ENCODE measurements at places on chromosomes 13 and 19.

- no peak for DNase-seq
Measured at GRCh38 chr19:6707011-6707657, 13.3 kb downstream of the C3 start.

GRCh38 chr13:33208290-33209220 lies 77.0 kb downstream of the STARD13 start:
- no peak for DNase-seq

DNA sequence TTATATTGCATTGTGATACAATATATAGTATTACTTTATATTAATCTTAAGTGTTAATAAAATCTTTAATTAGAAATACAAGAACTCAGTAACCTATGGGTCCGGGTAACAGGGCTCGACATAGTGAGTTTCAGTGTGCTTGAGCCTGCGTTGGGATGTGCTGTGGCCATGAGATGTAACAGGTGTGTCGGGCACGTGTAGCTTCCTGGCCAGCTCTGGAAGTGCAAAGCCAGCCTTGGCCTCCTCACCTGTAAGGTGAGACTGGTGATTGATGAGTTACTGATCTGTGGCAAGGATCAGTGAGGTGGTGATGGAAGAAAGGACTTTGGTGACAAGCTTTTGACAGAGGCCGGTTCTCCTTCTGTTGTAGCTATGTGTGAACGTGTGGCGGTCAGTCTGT lies 19.2 kb downstream of the ATP4B start:
- peak; percentile 35 for DNase-seq

DNA sequence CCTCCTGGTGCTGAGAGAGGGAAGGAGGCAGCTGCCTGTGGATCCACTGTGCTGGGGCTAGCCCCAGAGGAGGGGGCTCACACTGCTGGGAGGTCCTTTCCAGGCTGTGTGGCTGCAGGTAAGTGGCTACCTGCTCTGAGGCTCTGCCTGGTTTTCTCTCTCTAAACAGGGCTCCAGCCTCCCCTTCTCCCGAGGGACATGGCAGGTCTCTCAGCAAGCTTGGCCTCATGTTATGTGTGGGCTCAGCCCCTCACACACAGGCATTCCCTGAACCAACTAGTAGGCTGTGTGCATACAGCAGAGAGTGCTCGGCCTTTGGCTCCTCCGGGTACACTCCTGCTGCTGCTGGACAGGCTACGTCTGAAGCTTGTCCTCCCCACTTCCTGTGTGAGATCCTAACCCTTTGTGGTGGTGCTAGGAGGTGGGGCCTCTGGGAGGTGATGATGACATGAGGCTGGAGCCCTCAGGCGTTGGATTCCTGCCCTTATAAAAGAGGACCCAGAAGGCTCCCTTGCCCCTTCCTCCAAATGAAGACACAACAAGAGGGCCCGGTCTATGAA lies 4.2 kb downstream of the ZNF835 start:
- DNase-seq = no peak

DNA sequence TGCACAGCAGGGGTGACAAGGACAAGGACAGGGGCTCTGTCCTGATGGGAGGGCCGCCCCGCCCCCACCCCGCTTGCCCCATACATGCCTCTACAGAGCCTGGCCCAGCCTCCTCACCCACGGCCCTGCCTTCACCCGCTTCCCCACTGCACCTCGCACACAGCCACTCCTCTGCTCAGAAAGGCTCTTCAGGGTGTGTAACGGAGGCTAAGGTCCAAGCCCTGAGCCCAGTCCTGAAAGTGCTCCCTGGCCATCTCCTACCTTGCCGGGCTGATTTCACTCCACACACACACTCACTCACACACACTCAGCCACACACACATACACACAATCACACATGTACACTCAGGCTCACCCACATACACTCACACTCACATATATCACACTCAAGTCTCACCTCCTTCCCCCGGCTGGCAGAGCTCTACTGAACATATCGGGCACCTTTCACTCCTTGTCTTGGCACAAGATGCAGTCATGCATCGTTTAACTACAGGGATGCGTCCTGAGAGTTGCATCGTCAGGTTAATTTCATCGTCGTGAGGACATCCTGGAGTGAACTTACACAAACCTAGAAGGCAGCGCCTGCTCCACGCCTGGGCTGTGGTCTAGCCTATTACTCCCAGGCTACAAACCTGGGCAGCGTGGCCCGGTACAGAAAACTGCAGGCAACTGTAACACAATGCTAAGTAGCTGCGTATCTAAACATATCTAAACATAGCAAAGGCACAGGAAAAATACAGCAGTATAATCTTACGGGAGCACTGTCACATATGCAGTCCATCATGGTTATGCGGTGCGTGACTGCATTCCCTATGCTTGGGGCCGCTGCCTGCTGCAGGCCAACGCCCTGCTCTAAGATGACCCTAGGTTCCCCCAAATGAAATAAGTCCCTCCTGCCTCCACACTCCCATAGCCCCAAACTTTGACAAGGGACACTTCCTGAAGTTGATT lies 13.1 kb downstream of the EPS15L1 start:
- DNase-seq = no peak

GRCh38 chr19:20513189-20513904 lies 52.2 kb downstream of the ZNF737 start:
- no peak for DNase-seq

GRCh38 chr13:110103534-110103933 lies 203.4 kb downstream of the COL4A1 start:
- no peak for DNase-seq

DNA sequence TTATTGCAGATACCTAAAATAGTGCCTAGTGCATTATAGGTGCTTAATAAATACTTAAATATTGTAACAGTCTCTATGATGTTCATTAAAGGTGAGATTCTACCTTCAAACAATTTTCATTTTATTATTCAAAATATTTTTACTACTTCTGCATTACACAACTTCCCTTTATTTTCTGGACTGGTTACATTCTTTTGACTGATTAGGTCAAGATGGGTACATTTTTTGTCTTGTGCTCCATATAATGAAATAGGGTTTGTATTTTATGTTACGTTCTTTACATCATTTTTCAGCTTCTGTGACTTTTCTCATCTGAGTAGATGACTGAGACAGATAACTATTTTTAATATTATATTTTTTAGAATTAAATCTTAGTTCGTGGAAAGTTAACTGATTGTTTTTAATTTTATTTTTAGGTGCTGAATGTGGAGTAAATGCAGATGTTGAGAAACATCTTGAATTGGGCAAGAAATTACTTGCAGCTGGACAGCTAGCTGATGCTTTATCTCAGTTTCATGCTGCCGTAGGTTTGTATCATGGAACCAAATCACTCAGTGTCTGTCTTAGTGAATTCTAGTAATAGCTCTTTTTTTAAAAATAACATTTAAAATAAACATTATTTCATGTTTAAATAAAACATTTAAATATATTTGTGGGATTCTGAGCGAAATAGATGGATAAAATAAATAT lies 32.0 kb downstream of the DNAJC3 start:
- DNase-seq = no peak

DNA sequence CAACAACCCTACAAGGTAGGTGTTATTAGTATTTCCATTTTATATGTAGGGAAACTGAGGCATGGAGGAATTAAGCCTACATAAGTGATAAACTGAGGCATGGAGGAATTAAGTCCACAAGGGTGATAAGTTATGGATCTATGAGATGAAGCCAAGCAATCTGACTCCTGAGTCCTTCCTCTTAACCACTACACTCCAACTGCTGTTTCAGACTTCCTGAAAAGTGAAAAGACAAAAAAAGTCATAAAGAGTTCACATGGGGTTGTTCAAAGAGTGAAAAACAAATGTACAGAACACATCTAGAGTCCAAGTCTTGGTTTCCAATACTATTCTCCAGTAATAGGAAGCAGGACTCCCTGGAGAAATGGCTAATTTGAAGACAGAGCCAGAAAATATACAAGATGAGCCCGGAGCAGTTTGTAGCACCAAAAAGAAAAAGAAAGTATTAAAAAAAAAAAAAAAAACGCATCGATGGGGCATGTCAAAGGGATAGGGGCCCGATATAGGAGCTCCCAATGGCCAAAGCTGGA lies 12.1 kb downstream of the CRYL1 start:
- no peak for DNase-seq

- peak; percentile 42 for DNase-seq
Measured at GRCh38 chr13:99376924-99377323, 69.7 kb upstream of the GPR183 start.

GRCh38 chr19:15136234-15136954 lies 29.2 kb downstream of the SYDE1 start:
- no peak for DNase-seq

DNA sequence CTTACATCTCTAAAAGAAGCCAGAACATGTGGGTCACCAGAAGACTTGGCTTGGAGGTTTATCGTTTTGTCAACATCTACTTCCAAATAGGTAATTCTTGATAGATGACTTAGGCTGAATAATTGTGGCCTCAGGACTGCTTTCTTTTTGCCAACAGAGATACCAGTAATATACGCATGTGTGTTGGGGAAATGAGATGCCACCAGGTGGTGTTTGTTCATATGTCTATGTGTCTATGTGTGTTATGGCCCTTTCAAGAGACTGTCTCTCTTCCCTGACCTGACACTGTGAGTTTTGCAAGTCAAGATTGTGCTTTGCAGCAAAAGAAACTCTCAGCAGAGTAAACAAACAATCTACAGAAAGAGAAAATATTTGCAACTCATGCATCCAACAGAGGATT lies 31.6 kb upstream of the METTL21C start:
- no peak for DNase-seq

GRCh38 chr13:107347641-107348369 lies 779.9 kb upstream of the ARGLU1 start:
- no peak for DNase-seq

GRCh38 chr13:73428137-73428536 lies 369.3 kb downstream of the KLF5 start:
- no peak for DNase-seq

- DNase-seq = no peak
Measured at GRCh38 chr13:98581971-98582702, 5.2 kb upstream of the STK24 start.

DNA sequence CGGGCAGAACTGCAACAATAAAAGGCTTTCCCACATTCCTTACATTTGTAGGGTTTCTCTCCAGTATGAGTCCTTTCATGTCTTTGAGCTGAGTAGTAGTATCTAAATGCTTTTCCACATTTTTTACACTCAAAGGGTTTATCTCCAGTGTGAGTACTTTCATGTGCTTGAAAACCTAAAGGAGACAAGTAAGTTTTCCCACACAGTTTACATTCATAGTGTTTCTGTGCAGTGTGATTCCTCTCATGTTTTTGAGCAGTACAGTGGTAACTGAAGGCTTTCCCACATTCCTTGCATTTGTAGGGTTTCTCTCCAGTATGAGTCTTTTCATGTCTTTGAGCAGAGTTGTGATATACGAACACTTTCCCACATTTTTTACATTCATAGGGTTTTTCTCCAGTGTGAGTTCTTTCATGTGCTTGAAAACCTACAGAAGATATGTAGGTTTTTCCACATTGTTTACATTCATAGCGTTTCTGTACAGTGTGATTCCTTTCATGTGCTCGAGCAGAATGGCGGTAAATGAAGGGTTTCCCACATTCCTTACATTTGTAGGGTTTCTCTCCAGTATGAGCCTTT lies 47.0 kb downstream of the ZNF44 start:
- no peak for DNase-seq

- DNase-seq = no peak
Measured at GRCh38 chr19:6253954-6254733, 25.6 kb downstream of the MLLT1 start.

DNA sequence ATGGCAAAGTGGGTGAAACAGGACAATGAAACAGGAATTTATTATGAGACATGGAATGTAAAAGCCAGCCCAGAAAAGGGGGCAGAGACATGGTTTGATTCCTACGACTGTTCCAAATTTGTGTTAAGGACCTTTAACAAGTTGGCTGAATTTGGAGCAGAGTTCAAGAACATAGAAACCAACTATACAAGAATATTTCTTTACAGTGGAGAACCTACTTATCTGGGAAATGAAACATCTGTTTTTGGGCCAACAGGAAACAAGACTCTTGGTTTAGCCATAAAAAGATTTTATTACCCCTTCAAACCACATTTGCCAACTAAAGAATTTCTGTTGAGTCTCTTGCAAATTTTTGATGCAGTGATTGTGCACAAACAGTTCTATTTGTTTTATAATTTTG lies 8.6 kb downstream of the CLN5 start:
- DNase-seq = no peak

DNA sequence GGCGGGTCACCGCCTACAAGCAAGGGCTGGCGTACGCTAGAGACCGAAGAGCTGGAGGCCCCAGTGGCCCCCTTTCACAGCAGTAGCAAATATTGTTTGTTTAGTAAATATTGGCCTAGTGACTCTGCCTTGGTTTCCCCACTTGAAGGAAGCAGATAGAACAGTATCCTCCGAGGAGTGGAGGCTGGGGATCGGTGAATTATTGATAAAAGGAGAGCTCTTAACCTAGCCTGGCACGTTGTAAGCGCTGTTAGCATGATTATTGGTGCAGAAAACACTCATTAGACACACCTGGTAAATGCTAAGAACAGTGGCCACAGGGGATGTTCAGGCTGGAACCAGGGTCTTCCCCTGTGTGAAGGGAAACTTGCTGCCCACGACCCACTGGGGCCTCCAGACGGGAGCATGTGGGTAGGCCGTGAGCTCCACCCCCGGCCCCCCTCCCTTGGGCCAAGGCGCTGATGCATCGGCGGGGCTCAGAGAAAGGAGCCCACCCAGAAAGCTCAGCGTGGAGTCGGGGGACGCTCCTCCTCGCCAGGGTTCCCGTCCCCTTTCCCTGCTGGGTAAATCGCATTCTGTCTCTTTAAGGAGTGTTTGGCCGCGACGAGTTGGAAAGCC lies 2.3 kb downstream of the IER2 start:
- DNase-seq = no peak

GRCh38 chr13:71617265-71617664 lies 249.7 kb downstream of the DACH1 start:
- DNase-seq = no peak

DNA sequence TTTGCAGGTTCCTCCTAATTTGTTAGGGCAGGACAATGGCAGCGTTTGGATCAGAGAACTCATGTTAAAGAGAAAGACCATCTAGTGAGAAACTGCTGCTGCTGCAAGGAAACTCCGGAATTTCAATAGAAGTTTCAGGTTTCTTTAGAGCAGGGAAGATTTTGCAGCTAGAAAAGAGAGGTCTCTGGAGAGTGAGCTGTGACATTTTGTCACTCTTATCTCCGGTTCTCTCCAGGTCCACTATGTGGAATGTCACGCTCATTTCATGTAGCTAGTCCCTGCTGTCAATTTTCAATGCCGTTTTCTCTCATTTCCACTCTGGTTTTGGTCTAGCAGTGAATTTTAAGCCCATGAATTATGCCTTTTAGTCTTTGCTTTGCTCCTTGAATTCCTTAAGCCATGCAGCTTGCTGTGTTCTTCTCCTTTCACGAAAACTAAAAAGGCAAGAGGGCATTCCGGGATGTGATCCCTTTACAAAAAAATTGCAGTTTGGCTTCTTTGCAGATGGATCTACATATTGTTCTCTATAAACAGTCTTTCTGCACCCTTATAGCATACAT lies 46.7 kb upstream of the POSTN start:
- DNase-seq = no peak

Data from islet precursor cell (in vitro differentiated cells).